T-helper 17 cell (primary cell): ENCODE measurements at places on chromosomes 3 and 15.

DNA sequence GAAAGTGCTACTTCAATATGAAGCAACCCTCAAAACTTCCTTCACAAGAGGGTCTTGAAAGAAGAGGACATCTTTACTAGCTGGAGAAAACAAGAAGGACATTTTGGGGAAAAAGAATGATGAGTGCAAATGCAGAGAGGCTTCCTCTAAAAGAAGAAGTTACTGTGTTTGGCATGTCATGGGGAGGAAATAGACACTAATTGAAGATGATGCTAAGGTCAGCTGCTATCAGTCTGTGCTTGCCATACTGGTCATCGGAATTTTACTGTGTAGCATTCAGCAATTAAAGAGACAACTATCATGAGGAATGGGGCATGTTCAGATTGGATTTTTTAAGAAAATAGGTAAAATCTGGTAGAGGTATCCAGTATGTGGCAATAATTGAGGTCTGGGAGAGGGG lies 60.0 kb downstream of the THRB start:
- DNase-seq = no peak

- DNase-seq = no peak
Observed at GRCh38 chr3:952906-953305, 139.9 kb upstream of the CNTN6 start.

DNA sequence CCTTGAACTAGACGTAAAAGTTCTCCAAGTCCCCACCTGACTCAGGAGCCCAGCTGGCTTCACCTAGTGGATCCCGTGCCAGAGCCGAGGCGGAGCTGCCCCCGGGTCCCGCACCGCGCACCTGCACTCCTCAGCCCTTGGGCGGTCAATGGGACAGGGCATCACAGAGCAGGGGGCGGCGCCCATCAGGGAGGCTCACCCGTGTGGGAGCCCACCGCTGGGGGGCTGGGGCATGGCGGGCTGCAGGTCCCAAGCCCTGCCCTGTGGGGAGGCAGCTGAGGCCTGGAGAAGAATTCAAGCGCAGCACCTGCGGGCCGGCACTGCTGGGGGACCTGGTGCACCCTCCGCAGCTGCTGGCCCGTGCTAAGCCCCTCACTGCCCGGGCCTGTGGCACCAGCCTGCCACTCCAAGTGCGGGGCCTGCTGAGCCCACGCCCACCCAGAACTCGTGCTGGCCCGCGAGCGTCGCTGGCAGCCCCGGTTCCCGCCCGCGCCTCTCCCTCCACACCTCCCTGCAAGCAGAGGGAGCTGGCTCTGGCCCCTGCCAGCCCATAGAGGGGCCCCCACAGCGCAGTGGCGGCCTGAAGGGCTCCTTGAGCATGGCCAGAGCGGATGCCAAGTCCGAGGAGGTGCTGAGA lies 16.2 kb downstream of the SQOR start:
- no peak for DNase-seq

GRCh38 chr3:190532731-190533203 lies 18.9 kb downstream of the IL1RAP start:
- DNase-seq = no peak

DNA sequence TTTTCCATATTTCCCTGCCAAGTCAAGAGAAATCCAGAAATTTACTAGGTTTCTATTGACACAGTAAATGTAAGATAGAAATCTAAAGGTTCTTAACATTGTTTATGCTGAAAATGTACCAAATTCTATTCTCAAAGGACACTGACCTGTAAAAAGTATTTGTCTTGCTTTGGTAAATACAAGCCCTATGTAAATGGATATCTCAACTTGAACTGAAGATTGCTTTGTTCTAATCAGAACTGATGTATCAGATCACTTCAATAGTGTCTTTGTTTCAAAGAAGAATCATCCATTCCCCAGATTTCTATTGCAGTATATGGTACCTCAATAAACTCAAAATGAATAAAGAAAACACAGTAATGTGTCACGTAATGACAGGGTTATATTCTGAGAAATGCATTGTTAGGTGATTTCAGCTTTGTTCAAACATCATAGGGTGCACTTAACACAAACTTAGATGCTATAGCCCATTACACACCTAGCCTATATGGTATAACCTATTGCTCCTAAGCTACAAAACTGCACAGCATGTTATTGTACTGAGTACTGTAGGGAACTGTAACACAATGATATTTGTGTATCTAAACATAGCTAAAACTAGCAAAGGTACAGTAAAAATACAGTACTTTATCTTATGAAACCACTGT lies 143.5 kb upstream of the NECTIN3 start:
- DNase-seq = no peak

GRCh38 chr3:106578911-106579310 lies 710.1 kb upstream of the CBLB start:
- DNase-seq = no peak

GRCh38 chr3:71402911-71403310 lies 180.6 kb downstream of the FOXP1 start:
- no peak for DNase-seq

- no peak for DNase-seq
Observed at GRCh38 chr15:98802187-98802586, 153.8 kb downstream of the IGF1R start.

DNA sequence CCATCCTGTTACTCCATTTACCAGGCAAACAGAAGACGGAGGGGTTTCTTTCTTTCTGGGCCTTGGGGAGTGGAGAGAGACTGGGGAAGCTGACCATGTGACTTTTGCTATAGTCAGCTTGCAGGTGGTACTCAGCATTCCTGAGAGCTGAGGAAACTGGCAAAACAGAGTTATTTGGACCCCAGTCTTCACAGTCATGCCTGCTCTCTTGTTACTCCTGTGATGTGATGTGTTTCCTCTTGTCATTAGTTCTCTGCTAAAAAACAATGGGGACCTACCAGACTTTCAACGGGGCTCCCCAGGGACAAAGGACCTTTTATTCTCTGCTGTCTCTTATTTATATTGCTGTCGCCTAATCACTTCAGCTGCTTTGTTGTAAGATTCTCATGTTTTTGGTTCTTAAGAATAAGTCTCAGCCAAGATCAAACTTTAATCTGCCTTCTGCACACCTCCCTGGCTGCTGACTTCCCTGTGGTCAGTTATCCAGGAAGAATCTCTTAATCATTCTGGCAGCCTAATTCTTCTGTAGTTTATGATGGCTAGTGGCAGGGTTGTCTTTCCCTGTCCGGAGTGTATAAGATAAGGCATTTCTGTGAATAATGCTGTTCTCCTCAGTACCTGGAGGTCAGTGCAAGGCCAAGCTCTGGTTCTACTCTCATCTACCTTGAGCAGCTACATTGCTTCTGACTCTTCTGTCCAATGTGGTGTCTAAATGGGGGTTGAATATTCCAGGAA lies 8.8 kb downstream of the STARD9 start:
- no peak for DNase-seq

DNA sequence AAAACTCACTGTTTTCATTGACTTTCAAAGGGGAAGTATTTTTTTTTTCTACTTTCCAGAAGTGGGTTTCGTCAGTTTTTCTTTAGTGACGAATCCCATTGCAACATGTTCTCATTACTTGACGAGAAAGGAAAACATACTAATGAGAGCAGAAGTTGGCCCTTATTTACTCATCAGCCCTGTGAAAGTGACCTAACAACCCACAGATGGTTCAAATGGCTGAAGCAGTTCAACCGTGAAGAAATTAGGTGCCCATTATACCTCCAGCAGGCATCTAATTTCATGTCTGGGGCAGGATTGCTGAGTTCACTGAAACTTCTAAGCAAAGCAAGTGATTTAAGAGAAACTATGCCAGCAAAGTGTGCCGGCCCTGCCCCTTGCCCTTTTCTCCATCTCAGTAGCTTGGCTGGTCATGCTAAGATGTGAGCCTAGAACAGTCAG lies 9.0 kb downstream of the AQP9 start:
- DNase-seq = no peak

DNA sequence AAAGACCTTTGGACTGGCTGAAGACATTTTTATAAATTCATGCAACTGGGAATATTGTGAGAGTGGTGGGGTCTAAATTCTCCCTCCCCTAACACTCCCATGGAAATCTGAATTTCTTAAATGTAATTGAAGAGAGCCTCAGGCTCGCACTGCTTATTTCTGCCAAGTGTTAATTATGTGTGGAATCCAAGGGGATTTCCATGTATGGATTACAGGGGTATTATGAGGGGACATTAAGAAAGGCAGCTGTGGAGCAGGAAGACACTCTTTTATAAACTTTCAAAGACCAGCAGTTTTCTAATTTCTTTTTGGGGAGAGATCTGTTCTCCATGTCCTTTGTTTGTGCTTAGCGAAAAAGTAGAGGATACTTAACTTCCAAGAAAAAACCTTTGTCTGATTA lies 152.1 kb upstream of the TBL1XR1 start:
- no peak for DNase-seq

- no peak for DNase-seq
Observed at GRCh38 chr3:164465172-164465571, 613.1 kb downstream of the SI start.

DNA sequence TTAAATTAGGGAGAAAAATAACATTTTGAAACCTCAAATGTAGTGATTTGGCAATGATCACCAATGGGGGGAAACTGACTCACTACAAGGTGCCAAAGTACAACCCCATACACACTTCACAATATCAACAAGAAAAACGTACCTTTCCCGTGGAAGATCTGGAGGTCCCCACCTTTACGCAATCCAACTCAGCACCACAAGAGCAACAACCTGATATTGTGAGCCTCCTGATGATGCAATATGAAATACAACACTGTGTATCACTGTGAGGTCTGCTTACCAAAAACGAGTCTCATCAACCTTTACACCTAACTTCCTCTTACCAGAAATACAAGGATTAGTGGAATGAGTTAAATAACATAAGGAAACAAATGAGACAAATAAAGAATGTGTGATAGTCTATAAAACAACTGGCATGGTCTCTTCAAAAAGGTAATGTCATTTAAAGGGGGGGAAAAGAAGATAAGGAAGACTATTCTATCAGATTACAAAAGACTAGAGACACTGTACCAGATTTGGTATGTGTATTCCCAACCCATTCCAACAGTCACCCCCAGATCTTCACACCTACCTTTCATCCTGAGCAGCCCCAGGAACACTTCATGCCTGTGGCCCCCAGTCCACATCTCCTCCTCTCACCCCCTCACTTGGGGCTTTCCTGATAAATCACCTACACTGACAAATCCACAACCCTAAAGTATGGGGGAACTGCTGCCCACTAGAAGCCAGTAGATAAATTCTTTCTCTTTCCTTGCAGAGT lies 27.7 kb downstream of the DLG1 start:
- DNase-seq = no peak

DNA sequence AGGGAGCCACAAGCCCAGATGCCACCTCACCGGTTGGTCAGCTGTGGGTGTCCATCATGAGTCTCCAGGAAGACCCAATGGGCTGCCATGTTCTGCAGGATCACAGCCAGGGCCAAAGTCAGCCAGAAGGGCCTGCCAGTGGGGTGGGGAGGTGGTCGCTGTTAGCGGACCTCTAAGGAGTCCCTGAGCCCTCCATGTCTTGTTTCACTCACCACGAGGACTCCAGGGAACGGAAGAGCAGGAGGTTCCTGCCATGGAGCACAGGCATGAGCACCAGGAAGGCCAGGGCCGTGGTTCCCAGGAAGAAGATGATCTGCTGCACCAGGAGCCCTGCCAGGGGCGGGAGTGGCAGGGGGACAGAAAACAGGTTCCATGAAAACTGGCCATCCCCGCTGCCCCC lies 8.6 kb downstream of the ISLR start:
- no peak for DNase-seq

DNA sequence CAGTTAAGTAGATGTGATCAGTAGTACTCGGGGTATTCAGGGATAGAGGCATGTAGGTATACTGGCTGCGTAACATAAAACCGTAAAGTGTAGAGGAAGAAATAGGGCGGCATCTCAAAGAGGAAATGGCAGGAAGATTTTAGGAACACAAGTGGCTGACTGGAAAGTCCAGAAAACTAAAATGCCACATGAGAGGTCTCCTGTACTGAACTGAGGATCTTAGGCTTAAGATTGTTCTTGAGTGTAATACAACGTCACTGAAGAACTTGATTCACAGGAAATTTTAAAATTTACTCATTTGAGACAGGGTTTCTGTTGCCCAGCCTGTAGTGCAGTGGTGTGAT lies 2.3 kb upstream of the LMLN start:
- no peak for DNase-seq

DNA sequence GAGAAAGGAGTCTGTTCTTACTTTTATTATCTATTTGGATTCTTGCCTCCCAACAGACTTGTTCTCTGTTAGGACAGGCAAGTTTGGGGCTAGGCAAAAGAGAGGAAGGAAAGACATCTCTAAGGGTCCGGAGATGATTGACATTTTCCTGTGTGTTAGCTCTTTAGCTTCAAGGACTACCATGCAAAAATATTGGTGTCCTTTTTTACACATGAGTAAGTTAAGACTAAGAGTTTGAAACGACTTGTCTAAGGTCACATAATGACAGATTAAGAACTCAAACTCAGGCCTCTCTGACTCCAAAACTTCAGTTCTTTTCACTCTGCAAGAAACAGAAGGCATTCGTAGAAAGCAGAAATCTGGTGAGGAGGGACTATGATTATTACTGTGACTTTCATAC lies 5.9 kb downstream of the LMCD1 start:
- no peak for DNase-seq

DNA sequence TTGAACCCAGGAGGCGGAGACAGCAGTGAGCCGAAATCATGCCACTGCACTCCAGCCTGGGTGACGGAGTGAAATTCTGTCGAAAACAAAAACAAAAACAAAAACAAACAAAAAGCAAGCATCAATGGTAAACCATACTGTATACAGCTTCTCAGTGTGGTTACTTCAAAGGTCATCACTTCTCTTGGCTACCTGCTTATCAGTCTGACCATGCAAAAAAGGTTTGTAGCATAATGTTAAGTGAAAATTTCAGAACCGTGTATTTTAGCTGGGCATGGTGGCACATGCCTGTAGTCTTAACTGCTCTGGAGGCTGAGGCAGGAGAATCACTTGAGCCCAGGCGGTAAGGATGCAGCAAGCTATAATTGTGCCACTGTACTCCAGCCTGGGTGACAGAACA lies 4.2 kb downstream of the UBXN7 start:
- DNase-seq = no peak

GRCh38 chr3:126836220-126836860 lies 132.3 kb downstream of the CHCHD6 start:
- DNase-seq = no peak

GRCh38 chr3:195876297-195877064 lies 31.9 kb downstream of the TNK2 start:
- peak; percentile 33 for DNase-seq

- DNase-seq = no peak
Observed at GRCh38 chr15:88049506-88049905, 207.0 kb downstream of the NTRK3 start.

DNA sequence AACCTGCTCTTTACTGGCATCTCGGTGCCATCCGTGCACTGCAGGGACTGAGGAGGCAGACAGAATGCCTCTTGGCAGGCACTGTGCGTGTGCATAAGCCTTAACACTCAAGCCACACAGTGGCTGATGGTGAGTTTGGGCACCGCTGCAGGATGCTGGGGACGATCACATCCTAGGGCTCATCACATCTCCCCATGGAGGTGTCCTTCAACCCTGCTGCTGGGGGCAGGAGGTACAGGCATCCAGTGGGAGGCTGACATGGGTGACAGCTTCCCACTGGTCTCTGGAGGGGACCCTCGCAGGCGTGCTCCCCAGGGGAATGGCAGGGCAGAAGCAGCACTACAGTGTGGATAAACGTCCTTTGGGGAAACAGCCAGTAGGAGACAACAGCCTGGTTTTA lies 190.9 kb downstream of the ADAMTS17 start:
- no peak for DNase-seq
